ENCODE measurements at places on chromosomes 12 and 14. TPM values are rescaled to one million over a fixed set of nuclear protein-coding genes. Genes with fewer than 3 reads are reported as not detected.

RAD51AP1 gene
- total RNA-seq = 63.4 TPM

CLEC6A gene
- total RNA-seq = not detected

FOXG1 gene
- 16.7 TPM for total RNA-seq

DNA sequence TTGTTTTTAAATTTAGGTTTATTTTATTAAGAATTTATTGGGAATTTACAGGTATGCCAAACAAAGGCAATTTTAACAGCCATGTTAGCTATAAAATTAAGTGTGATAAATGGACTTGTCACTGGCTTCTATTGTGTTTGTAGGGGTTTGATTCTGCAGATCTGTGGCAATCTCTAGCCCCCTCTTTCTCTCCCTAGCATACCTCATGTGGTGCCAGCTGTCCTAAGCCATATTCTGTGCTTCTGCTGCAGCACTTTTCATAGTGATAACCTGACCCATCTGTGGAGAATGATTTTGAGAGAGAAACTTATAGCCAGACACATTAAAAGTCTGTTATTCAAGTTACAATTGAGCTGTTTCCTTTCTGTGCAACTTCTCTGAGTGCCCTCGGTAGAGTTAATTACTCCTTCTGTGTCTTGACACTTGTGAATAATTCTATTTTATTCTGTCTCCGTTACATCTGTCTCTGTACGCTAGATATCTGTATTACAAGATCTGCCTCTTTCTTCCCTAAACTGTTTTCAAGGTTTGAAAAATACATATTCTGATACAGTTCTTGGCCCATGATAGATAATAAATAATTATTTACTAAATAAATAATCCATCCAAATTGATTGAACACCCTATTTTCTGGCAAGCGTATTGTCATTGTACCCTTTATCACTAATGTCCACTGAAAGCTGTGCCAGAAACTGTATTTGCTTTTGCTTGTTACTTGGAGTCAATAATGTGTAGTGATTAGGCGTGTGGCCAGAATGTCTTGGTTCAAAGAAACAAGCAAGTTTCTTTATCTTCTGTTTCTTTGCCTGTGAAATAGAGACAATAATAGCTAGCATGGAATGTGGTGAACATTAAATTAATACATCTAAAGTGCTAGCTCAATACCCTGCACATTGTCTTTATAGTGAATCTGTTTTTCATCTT, 40.0 kb downstream of the FRS2 start:
- DNase-seq = no peak

GRCh38 chr14:105281371-105282097, 19.3 kb downstream of the BRF1 start:
- peak; percentile 55 for DNase-seq

DNA sequence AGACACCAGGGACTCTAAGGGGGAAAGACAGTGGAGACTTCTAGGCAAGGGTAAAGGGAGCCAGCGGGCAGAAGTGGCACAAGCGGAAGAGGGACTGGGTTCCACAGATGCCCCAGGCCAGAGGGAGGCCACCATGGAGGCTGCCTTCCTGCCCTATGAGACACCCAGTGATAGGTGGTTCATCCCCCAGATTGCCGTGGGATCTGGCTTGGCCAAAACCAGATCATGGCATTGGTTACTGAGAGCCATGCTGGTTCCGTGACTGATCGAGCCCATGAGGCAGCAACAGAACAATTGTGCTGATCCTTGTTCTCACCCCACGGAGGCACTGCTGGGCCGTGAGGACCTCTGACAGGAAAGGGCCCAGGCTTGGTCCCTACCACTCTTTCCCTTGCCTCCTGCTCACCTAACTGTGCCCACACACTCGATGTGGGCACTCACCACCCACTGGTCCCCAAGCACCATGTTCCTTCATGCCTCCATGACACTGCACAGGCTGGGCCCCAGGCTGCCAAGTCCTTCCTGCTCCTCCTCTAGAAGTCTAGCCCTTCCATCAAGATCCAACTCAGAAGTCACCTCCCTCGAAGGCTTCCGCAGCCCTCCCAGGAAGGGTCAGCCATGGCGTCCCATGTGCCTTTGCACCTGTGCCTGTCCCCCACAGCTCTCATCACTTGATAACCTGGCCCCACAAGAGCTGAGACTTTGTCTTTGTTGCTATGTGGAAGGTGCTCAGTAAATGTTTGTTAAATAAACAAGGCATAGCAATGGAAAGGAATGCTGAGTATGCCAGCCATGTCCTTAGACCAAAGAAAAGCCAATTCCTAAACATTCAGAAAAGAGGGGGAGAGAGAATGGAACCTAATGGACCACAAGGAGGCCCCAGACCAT, 7.3 kb downstream of the KRT79 start:
- DNase-seq = peak; percentile 15

- DNase-seq = no peak
Measured at GRCh38 chr14:39956372-39956771, 524.1 kb upstream of the FBXO33 start.

DNA sequence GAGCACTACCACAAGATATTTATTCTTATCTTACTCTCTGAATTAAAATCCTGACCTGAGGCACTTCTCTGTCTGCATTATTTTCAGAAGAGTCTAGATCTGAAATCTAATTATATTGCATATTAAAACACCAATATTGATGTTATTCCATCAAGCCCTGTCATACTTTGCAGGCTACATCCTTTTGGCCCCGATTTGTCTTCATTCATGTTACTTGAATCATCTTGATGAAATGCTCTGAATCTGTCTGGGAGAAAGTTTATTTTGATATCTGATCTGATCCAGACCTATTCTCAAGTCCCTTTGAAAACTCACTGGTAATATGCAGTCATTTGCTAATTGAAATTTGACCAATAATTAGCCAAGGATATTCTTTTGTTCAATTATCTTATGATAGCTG, 79.9 kb downstream of the BBS10 start:
- DNase-seq = no peak

DNA sequence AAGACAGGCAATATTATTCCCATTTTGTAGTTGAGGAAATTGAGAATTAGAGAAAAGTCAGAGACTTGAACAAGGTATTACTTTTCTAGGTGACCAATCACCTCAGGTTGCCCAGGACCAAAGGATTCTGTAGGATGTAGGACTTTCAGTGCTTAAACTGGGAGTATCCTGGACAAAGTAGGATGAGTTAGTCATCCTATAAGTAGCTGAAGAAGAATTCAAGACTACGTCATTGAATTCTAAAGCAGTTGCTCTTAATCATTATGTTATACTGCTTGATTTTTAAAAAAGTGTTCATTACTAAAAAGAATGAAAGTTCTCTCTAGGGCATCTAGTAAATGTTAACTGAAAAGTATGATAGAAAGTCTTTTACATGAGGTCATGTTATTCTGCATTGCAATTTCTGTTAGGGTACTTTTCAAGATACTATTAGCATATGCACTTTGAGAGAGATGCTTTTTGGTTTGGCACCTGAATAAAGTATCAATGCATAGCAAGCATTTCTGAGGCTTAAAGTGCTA, 101.7 kb downstream of the RTN1 start:
- no peak for DNase-seq

DNA sequence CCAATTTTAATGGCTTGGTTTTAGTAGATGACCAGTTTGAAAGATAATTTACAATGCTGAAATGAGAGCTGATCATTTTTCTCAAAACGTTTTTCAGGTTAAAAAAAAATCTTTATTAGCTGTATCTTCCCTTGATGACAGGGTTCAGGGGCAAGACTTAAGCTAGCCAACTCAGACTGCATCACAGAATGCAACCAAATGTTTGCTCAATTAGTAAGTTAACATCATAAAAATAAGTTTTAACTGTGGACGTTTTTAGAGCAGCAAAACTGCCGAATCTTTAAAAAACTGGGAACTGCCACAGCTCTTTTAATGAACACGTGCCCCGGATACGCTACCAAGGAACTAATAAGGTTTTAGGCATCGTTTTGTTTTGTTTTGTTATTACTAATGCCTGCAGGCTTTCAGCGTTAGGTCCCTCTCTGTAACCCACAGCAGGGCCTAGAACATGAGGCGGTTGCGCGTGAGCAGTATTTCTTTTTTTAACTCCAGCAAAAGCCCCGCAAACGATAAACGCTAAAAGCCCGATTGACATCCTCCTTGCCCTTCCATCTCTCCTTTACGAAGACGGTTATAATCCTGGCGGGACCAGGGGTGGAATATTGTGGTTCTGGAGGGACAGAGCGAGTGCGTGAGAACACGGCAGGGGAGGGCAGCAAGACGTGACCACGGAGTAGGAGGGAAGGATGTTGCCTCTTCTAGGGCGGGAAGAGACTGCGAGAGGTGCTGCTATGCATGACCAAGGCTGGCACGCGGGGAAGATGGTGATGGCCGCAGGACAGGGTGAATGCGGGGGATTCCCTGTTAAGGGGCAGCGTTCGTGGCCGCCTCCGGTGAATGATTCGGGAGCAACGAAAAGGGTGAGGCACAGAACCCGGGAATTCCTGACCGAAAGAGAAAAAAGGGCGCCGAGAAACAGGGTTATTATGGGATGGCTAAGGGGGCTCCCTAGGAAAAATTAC, 652 bp downstream of the SUPT16H start:
- peak; percentile 74 for DNase-seq

GRCh38 chr12:41039461-41039860, 148.7 kb upstream of the PDZRN4 start:
- no peak for DNase-seq

- no peak for DNase-seq
Measured at GRCh38 chr12:65854629-65855028, 30.3 kb downstream of the HMGA2 start.

GRCh38 chr14:103561381-103562178, 877 bp downstream of the BAG5 start:
- peak; percentile 46 for DNase-seq

GRCh38 chr14:22070119-22070982, 396.7 kb upstream of the OR4E1 start:
- DNase-seq = no peak

DNA sequence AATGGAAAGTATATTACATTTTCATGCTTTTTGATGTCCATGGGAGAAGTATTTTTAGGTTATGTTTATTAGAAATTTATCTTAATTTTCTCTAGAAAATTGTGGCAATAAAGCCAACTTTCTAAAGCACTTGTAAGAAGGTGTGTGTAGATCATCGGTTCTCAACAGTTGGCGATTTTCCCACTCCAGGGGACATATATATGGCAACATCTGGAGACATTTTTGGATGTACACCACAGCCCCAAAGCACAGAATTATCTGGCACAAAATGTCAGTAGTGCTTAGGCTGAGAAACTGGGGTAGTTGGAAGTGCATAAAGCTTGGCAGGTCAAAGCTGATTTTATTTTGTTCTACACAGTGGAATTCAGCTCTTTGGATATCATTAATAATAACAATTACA, 86.9 kb downstream of the FLRT2 start:
- no peak for DNase-seq

DNA sequence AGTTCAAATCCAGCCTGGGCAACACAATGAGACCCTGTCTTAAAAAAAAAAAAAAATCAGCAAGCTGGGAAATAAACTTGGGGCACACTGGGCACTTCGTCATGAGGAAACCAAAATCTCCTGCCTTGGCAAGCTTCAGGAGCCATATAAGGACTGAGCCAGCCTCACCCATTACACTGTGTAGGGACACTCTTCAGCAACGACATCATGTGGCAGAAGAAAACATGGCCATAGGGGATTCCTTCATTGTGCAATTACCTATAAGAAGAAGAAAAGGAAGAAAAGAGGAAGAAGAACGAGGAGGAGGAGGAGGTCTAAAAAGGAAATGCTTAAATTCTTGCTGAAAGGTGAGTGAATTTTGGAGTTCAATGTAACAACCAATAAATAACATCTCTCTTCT, 26.1 kb upstream of the IFNG start:
- DNase-seq = no peak

GRCh38 chr12:41663598-41664265, 475.6 kb downstream of the PDZRN4 start:
- peak; percentile 39 for DNase-seq

GRCh38 chr12:25311506-25311905, 60.8 kb upstream of the KRAS start:
- DNase-seq = peak; percentile 18

- DNase-seq = peak; percentile 55
Measured at GRCh38 chr14:70714055-70714550, 72.4 kb downstream of the TTC9 start.

DNA sequence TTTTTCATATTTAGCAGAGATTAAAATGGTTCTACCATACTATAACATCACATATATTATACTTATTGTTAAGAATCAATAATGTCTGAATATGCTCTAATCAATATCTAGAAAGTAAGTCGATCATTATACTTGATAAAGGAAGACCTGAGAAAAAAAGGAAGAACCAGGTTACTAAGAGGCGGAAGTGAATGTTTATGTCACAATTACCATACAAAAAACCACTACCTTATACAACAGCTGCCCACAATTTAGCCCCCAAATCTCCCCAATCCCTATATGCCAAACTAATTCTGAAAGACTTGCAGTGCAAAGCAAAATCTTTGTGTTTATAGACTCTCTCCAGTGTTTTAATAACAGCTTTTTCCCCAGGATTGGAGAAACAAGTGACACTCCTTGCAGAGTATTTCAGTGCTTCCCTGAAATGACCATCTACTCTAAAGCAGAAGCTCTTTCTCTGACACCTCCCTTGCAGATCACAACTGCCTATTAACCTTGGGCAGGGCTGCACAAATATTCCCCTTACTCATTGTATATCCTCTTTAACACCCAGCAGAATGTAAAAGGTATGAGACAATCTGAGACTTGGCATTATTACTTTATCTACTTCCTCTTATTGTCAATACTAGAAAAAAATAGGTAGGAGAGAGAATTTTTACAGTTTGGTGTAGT, 12.7 kb upstream of the SLC2A3 start:
- no peak for DNase-seq

DNA sequence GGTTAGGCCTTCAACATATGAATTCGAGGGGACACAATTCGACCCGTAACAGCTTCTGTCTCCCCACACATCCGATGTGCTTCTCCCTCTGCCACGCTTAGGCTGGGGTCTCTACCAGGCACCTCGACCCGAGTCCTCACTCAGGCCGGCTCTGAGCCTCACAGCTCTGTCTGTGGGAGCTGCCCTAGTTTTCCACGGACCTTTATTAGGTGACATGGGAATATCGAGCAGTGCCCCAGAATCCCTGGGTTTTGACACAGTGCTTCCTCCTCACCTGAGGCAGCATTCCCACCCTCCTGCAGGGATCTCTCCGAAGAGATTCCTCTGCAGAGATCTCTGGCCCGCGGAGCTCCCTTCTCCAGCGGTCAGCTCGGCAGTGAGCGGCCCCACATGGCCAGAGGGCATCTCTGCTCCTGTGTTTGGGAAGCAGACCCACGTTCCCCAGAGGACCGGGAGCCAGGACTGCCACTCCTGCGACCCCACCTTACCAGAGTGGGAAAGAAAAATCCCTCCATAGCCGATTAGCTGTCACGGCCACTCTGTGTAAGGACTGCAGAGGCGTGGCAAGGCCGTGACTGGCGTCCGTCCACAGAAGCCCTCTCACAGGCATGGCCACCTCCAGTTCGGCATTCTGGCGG, 21.2 kb downstream of the ZBTB42 start:
- DNase-seq = no peak
